ENCODE measurements at places on chromosomes 2 and 18.

DNA sequence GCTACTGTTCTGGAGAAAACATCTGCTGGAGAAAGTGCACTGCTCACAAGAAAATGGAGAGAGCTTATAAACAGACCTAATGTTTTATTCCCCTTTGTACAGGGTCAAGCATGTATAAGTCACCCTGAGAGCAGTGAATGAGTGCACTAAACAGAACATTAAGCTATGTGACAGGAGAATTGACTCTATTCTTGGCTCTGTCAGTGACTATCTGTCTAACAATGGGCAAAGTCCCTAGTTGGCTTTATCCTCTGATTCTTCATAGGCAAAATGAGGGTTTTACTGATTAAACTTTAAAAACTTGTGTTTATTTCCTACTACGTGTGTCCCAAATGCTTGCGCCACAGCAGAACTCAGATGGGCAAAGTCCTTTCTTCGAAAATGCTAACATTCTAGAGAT, 655.1 kb upstream of the SLC39A10 start:
- DNase-seq, result no peak

- DNase-seq, result peak; percentile 42
Measured at GRCh38 chr2:186771850-186772463, 77.0 kb downstream of the ZSWIM2 start.

DNA sequence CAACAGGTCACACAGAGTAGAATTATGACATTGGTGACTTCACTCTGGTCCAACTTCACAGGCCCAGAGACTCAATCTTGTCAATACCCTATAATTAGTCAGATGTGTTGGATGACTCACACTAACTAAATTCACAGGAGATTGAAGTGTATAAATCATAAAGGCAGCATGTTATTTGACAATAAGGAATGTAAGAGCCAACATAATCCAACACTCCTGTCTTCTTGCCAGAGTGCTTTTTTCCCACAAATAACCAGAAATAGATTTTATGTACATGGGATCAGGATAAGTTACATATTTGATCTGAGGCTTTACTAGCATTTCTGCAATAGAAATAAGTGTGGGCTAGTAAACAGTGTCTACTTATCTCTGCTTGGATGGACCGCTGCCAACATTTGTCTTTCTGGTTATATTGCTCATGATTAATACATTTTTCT, 42.2 kb upstream of the ZSWIM2 start:
- peak; percentile 65 for DNase-seq

GRCh38 chr2:28348149-28348567, 44.5 kb upstream of the FOSL2 start:
- no peak for DNase-seq

DNA sequence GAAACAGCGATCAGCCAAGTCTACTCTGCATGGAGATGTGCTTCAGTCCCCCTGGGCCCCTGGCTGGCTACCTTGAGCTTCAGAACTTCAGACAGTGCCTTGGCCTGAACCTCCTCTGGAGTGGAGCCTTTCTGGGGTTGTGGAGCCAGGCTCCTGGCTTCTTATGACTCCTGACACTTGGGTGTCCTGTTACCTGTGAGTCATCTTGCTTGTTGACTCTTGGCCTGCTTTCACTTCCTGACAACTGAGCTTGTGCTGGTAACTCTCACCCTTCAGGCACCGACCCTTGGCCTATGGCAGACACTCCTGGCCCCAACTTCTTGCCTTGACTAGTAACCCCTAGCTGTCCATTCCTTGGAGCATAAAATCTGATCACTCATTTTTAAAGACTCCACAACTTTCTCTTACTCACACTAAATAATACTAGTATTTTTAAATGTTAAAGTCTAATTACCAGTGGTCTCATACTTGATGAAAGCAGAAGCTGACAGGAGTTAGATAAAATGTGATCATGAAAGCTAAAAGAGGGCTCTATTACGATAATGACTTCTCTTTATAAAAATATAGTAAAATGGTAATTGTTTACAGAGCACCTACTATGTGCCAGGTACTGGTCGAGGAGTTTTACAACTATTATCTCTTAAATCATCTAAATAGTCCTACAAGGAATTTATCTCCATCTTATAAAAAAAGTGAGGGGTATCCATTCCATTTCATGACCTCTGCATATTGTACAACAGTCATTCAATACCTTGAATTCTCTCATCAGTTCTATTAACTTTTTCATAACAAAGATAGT, 46.3 kb upstream of the VIT start:
- DNase-seq, result peak; percentile 65

Measured in NCI-H226 (cell line).